ENCODE measurements at places on chromosomes 4 and X.

DNA sequence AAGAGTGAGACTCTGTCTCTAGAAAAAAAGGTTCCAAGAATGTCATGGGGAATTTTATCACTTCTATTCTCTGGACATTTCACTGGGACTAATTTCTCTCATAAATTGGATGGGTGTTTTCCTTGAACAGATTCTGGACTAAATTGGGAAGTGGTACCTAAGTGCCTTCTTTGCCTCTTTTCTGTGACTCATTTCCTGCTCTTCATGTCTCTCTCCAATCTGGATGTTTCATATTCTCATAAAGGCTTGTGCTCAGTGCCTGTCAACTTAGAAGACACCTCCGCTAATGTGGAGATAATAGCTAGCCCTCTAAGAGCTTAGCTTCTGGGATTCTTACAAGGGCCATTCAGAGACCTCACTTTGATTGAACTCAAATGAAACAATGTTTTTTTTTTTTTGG is 38.0 kb upstream of the IGFBP7 start:
- no peak overlapping the region for H3K27ac ChIP-seq
- H3K4me3 ChIP-seq: no peak overlapping the region
- no peak for DNase-seq
- H3K4me1 ChIP-seq: peaks cover 8% of the 10 kb centered on the region
- H3K27me3 ChIP-seq: no peaks in the 10 kb centered on the region

- no peaks in the 10 kb centered on the region for H3K27me3 ChIP-seq
- H3K27ac ChIP-seq: peak overlapping the region; percentile 40
- peaks cover 53% of the 10 kb centered on the region for H3K36me3 ChIP-seq
Measured at GRCh38 chr4:15690020-15690809, 8.6 kb downstream of the FAM200B start.

DNA sequence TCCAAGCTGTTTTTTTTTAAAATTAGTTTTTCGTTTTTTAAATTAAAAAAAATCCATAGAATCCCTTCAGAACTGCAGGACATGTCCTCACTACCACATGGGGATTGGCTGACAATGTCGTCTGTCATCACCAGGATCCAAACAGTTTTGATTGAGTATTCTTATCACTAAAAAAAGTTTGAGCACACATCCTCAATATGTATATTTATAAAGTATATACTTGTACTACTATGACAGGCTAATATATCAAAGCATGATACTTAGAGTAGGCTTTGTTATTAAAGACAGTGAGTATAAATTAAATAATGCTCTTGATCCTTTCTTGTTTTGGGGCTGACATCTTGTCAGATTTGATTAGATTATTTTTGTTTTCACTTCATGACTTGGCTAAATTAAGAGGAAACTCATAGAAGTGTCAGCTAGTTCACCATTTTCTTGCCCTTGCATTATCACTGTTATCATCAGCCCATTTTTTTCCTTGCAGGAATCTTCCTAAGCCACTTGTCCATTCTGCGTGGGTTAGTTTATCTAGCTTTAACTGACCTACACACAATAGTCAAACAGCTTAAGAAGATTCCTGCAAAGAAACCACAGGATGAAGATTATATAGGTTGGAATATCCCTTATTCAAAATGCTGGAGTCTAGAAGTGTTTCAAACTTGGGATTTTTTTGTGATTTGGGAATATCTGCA is 92.8 kb downstream of the AMMECR1 start:
- H3K4me1 ChIP-seq: peaks cover 15% of the 10 kb centered on the region
- no peak for DNase-seq
- no peak overlapping the region for H3K4me3 ChIP-seq
- H3K36me3 ChIP-seq: peaks cover 16% of the 10 kb centered on the region
- no peak overlapping the region for H3K27ac ChIP-seq
- peaks cover 4% of the 10 kb centered on the region for H3K27me3 ChIP-seq

- DNase-seq: no peak
- no peak overlapping the region for H3K27ac ChIP-seq
- no peaks in the 10 kb centered on the region for H3K27me3 ChIP-seq
- no peaks in the 10 kb centered on the region for H3K4me1 ChIP-seq
Measured at GRCh38 chr4:161496-162284, 37.4 kb downstream of the ZNF718 start.

DNA sequence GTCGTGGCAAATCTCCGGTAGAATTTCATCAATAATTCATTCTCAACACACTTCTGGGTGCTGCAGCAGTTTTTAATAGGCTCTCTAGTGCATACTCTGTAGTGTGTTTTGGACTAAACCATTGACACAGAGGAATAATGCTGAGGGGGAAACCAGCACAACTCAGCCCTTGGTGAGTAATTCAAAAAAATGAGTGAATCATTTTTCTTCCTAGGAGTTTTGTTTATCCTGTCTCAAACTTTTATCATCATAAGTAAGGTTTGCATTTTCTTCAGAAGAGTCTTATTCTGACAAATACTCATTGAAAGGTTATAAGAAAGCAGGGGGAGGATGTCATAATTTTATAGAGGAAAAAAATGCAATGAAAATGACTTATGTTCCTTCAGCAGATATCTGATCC is 2542.7 kb downstream of the PCDH7 start:
- H3K4me1 ChIP-seq: no peaks in the 10 kb centered on the region
- no peak for DNase-seq
- no peak overlapping the region for H3K27ac ChIP-seq
- peaks cover 4% of the 10 kb centered on the region for H3K27me3 ChIP-seq
- H3K36me3 ChIP-seq: no peaks in the 10 kb centered on the region

- no peaks in the 10 kb centered on the region for H3K36me3 ChIP-seq
- H3K27ac ChIP-seq: no peak overlapping the region
- H3K27me3 ChIP-seq: peaks cover 55% of the 10 kb centered on the region
- H3K4me3 ChIP-seq: peak overlapping the region; percentile 91
- peaks cover 59% of the 10 kb centered on the region for H3K4me1 ChIP-seq
Measured at GRCh38 chr4:30721185-30722091, 1.3 kb downstream of the PCDH7 start.

DNA sequence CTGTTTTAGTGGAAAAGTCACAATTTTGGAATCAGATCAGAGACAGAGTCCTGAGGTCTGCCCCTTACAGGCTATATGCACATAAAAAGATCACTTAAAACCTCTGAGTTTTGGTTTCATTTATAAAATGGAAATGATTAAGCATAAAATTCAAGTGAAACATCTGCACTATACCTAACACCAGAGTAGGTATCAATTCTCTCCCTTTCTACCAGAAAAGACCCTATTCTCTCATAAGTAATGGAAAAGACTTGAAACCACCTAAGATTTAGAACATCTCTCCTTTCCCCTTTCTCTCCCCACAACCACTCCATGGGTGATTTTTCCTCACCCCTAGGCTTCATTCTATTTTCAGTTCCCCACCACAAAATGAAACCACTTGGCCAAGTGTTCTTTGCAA is 907 bp downstream of the LHFPL1 start:
- no peak for DNase-seq
- peak overlapping the region; percentile 85 for H3K4me3 ChIP-seq
- no peaks in the 10 kb centered on the region for H3K27me3 ChIP-seq
- peaks cover 59% of the 10 kb centered on the region for H3K4me1 ChIP-seq
- peak overlapping the region; percentile 89 for H3K27ac ChIP-seq

GRCh38 chr4:150679765-150680343 is 97.9 kb downstream of the MAB21L2 start:
- no peak for DNase-seq
- H3K4me3 ChIP-seq: no peak overlapping the region
- H3K4me1 ChIP-seq: no peaks in the 10 kb centered on the region
- no peaks in the 10 kb centered on the region for H3K36me3 ChIP-seq
- no peak overlapping the region for H3K27ac ChIP-seq

DNA sequence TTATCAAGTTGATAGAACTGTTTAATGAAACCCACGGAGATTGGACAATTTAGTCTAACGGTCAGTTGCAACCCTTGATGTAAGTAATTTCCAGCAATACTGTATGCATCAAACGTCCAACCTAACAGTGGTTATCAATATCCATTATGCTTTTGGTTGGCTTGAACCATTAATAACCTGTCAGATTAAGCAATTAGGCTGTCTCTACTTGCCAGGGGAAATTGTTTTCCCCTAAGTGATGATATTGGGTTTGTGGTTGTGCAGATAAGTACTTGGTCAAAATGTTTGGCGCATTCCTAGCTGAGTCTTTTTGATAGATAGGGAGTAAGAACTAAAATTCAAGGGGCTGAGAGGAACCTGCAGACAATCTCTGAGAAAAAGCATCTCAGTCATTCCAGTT is 30.5 kb upstream of the ESX1 start:
- no peak overlapping the region for H3K4me3 ChIP-seq
- H3K4me1 ChIP-seq: peaks cover 33% of the 10 kb centered on the region
- H3K27ac ChIP-seq: no peak overlapping the region
- no peak for DNase-seq
